ENCODE measurements at places on chromosomes 2 and 18.
A peak's percentile ranks its signal among the peaks of the same experiment; 100 is the strongest.

DNA sequence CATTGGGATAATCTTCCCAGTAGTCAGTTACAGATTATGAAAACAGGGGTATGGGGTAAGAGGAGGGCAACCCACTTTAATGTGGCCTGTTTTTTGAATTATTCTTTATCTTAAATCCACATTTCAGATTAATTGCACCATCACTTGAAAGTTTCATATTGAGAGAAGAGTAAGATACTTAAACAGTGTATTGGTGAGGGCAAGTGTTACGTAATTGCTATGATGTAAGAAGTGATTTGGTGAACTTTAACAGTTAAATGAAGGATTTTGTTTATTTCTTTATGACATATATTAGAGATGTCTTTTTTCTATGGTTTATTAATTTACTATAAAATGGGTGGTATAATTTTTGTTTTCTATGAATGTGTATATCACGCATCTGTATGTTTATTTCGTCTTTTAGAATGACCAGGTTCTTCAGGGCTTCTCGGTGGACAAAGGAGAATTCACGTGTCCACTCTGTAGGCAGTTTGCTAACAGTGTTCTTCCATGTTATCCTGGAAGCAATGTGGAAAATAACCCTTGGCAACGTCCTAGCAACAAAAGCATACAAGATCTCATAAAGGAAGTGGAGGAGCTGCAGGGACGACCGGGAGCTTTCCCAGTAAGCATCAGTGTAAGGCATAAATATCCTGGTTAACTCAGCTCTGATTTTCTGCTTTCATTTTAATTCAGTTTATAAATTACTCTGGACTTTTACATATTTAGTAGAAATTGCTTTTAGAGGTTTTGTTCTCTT lies 171.2 kb upstream of the MYO3B start:
- DNase-seq: no peak

DNA sequence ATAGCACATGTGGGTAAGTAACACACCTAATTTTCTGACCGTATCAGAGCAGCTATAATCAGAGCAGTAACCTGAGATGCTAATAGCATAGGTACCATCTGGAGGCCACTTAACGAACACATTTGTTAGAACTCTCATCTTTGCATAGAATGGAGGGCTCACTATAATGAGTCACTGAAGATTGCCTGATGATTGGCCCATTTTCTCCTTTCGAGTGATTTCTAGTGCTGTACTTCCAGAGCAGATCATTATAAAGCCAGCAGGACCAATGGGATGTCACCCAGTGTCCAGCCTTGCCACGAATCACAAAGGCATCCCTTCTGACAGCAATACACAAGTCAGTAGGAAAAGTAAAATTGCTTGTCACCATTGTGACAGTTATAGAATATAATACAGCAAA lies 81.7 kb upstream of the REV1 start:
- DNase-seq: no peak

GRCh38 chr2:34663314-34663713 lies 1064.2 kb upstream of the FAM98A start:
- DNase-seq: no peak

DNA sequence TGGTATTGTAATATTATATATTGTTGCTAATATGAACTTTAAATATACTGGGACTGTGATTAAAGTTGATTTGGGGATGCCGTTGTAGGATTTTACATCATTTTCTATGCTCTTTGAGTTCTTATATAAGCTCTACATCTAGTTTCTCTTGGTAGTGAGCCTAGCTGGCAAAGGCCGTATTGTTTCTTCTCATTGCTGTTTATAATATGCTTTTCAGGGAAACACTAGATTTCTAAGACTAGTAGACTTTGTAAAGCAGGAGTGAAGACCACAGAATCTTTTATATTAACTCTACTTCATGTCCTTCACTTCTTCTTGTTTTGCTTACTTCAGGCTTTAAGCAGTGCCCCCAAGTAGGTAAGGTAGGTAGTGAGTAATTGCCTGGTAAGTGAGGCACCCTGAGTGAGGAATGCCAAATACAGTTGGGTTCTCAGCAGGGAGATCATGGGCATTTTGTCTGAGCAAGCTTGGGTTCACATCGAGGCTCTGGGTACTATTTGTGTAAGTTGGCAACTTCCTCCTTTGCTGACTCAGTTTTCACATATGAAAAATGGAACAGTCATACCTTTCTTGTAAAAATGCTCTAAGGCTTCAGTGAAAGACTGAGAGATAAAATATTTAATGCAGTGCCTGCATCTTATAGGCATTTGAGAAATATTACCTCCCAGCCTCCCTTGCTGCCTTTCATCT lies 96.4 kb downstream of the RNF144A start:
- no peak for DNase-seq

DNA sequence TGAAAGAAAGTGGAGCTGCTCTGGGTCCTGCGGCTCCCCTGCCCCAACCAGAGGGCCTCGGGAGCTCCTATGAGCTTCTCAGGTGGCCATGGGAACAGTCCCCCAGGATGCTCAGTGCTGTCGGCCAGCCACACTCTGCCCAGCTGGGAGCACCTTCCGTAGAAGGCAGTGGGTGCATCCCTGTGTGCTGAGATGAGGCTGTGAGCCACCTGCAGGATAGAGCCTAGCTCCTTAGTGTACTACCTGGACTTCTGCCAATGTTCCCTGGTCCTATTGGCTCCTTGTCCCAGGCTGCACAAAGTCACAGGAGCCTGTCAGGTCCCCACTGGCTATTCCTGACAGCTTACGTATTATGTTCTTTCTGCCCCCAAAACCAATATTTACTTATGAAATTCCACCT lies 16.1 kb downstream of the PRELID3A start:
- no peak for DNase-seq

DNA sequence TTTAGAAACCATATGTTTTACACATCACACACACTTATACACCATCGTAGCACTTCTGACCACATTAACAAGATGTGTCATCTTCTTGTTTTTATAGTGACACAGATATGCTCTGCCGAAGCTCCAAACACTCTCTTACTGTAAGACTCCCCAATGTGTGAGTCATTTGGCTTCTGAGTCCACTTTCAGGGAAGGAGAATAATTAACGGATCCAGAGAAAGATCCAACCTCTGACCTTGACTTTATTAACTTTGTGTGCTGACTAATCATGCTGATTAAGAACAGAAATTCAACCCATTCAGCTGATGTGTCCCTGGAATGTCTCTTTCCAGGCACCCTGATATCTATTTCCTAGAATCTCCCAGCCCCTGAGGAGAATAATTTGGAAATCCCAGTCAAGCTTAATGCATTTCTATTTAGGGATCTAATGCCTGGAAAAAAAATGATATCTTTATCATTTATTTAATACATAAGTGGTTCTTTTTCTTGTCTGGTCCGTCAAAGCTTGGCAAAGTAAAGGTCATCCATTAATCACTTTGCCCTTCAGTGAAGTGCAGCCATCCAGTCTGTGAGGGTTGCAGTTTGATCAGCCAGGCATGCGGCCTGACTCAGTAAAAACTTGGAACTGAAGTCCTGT lies 615.8 kb upstream of the SYT4 start:
- DNase-seq: peak; percentile 17

DNA sequence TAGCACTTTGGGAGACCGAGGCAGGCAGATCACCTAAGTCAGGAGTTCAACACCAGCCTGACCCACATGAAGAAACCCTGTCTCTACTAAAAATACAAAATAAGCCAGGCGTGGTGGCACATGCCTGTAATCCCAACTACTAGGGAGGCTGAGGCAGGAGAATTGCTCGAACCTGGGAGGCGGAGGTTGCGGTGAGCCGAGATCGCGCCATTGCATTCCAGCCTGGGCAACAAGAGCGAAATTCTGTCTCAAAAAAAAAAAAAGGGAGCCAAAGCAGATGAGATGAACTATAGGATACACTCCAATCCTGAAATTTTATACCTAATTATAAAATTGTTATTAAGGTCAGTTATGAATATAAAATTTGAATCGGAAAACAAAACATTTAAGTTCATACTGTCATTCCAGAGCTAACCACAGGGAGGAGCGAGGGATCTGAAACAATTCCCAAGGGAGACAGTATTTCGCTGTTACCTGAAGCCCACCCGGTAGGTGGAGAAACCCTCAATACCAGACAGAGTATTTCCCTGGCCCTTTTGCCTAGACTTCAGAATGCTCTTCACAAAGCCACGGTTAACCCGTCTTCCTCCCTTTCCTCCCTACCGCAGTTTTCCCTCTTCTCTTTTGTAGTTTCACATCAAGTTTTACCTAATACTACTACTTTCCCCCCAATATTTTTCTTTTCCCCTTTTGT lies 1.4 kb downstream of the PPM1G start:
- DNase-seq: no peak

GRCh38 chr2:195533771-195534642 lies 123.0 kb upstream of the SLC39A10 start:
- DNase-seq: no peak

DNA sequence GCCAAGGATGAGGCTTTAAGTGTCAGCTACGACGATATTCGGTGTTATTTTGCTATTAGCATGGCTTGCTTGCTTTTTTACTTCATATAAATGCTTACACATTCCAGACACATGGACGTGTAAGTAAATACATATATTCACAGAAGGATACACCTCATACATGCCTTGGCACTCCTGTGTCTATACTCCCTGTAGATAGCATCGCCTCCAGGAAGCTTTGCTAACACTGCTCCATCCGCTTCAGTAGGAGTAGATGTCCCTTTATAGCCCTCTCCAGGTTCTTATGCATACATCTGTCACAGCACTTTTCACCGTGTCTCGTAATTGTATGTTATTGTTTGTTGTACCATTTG lies 27.5 kb upstream of the KCTD1 start:
- DNase-seq: no peak

- no peak for DNase-seq
Measured at GRCh38 chr2:118669654-118670053, 177.8 kb downstream of the EN1 start.

DNA sequence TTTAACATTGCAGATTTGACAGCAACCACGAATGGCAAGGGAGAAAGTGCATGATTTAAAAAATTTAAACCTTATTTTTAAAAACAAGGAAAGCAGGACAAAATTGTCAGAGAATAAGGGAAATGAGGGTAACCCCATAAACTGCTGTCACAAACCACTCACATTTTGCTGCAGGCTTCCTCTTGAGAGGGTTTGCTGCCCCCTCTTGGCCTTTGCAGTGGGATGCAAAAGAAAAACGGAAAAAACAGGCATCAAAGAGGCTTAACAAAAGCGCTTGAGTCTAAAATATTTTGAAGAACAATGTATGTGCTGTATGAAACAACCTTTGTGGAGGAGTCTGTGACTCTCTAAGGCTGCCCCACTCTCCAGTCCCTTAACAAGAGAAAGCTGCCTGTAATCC lies 91.6 kb downstream of the TMX3 start:
- DNase-seq: peak; percentile 45

DNA sequence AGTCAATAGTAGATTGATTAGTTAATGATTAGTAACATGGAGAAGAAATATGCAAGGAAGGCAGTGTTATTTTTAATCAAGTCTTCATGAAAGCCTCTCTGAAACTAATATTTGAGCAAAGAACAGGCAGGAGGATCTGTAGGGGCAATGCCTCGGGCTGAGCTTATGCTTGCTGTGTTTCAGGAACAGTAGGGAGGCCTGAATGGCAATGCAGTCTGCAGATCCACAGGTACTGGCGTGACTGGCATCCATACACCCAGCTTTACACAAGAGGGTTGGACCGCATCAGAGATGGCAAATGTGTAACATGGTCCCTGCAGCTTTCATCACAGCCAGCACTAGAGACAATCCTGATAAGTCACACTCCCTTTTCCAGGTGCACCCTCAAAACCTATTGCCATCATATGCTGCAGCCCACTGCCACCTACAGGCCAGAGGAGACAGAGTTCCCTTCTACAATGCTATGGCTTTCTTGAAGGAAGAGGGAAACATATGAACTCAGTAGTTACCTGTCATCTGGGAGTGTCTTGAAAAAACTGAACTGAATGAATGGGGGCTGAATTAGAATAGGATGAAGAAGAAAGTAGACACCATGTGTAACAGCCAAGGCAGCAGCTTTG lies 582.4 kb upstream of the RAB6C start:
- peak; percentile 24 for DNase-seq

- DNase-seq: no peak
Measured at GRCh38 chr2:42673989-42674579, 89.9 kb downstream of the OXER1 start.

GRCh38 chr2:16109821-16110310 lies 169.5 kb downstream of the MYCN start:
- no peak for DNase-seq

DNA sequence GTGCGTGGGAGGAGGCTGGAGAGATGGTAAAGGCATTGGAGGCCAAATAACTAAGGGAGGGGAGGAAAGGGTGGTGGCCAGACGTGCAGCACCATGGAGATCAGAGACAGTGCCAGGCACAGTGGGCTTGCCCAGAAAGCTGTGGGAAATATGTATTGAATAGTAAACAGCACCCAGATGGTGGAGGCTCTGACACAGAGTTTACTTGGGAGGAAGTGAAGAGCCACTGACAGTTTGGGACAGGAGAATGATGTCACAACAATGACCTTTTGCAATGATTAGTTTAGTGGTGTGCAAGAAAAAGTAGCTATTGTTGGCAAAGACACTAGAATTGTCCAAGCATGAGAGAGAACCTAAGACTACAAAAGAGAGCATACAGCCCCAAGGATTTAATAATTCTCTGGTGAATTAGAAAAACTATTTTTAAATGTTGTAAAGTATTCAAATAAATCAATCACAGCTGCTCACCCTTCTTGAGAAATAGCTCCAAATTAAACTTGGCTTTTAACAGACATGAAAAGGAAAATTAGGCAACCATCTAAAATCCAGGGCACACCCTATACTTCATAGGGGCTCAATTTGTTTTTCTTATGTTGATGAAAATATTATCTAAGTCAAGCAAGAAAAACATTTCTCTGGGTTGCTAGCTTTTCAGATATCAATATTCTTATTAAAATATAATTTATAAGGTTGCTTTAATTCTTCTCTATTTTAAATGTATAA lies 458.7 kb upstream of the HNRNPA3 start:
- DNase-seq: no peak

DNA sequence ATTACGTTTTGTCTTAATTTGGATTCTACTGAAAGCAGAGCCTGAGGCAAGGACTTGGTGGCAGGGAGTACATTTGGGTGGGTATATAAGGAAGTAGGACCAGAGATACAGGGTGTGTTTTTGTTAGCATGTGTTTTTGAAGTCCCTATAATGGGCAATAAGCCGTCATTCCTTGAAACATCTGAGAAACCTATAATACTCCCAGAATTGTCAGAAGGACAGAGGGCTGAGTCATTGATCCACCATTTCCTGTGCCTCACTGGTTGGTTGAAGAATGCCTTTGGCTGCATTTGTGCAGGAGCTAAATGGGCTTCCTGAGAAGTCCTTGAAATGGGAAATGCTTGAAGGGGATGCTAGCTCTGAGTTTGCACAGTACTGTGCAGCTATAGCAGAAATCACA lies 281.8 kb upstream of the ZEB2 start:
- DNase-seq: no peak
